ENCODE measurements at places on chromosomes 4 and X.

DNA sequence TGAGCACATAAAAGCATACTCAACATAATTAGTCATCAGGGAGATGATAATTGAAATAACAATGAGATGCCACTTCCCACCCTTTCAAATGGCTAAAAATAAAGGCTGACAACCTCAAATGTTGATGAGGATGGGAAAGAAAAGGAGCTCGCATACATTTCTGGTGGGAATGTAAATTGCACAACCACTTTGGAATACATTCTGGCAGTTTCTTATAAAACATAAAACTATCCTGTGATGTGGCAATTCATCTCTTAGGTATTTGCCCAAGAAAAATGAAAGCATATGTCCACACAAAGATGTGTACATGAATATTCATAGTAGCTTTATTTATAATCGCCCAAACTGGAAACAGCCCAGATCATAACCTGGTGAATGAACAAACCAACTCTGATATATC is 687 bp upstream of the ZNF275 start:
- H3K27me3 ChIP-seq, result no peaks in the 10 kb centered on the region
- peak overlapping the region; percentile 40 for H3K4me3 ChIP-seq
- no peaks in the 10 kb centered on the region for H3K36me3 ChIP-seq
- no peak overlapping the region for H3K27ac ChIP-seq
- H3K4me1 ChIP-seq, result no peaks in the 10 kb centered on the region
- no peak for DNase-seq

DNA sequence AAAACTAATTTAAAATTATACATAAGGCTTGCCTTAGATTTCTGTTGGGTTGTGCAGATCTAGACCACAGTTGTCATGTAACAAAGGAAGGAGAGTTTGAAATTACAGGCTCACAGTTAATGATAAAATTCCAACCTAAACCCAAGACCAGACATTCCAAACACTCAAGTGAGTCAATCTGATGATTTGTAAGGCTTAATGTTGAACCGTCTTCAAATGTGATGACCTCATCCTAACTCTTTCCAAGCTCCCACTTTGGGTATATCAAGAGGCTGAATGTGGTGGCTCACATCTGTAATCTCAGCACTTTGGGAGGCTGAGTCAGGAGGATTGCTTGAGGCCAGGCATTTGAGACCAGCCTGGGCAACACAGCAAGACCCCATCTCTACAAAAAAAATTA is 149.2 kb downstream of the TBL1X start:
- H3K36me3 ChIP-seq, result peaks cover 4% of the 10 kb centered on the region
- no peak for DNase-seq
- no peak overlapping the region for H3K4me3 ChIP-seq
- no peak overlapping the region for H3K27ac ChIP-seq
- no peaks in the 10 kb centered on the region for H3K27me3 ChIP-seq
- no peaks in the 10 kb centered on the region for H3K4me1 ChIP-seq

GRCh38 chr4:6761649-6762615 is 20.6 kb upstream of the KIAA0232 start:
- H3K4me1 ChIP-seq, result no peaks in the 10 kb centered on the region
- DNase-seq, result no peak
- H3K27me3 ChIP-seq, result no peaks in the 10 kb centered on the region
- H3K4me3 ChIP-seq, result no peak overlapping the region

DNA sequence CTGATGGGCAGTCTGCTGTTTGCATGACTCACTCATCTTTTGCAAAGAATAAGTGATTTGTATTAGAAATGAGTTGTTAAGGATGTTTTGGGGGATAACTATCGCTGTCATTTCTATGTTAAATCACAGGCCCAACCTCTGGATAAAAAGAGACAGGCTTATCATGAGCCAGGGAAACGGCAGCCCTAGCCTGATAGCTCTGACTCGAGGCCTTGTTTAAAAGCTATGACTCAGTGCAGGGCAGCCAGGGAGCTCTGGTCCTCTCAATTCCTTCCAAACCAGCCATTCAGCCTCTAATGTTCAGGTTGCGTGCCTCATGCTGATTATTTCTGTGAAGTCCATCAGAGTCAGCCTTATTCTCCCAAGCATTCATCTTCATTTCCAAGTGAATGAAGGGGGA is 305.9 kb upstream of the HAND2 start:
- no peaks in the 10 kb centered on the region for H3K4me1 ChIP-seq
- no peak for DNase-seq
- no peaks in the 10 kb centered on the region for H3K36me3 ChIP-seq
- no peaks in the 10 kb centered on the region for H3K27me3 ChIP-seq

DNA sequence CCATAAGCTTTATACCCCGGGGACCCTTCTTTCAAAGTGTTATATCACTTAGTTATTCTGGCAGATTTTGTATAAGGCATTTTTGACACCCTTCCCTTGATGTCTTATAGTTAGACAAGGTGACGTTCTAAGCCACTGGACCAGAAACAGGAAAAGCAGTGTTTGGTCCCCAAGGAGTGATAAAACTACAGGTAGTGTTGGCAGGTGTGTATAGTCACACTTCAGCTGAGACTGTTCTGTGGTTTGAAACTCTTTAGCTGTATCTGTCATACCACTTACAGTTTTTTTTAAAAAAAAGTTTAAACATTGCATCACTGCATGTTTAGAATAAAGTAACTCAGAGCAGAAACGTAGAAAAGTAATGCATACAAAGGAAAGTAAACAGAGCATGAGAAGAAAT is 48.5 kb downstream of the TLL1 start:
- no peaks in the 10 kb centered on the region for H3K27me3 ChIP-seq
- DNase-seq, result no peak
- H3K4me3 ChIP-seq, result no peak overlapping the region
- no peaks in the 10 kb centered on the region for H3K4me1 ChIP-seq

GRCh38 chr4:154686838-154687237 is 57.0 kb upstream of the LRAT start:
- H3K4me1 ChIP-seq, result no peaks in the 10 kb centered on the region
- H3K27me3 ChIP-seq, result no peaks in the 10 kb centered on the region
- H3K4me3 ChIP-seq, result no peak overlapping the region
- H3K27ac ChIP-seq, result no peak overlapping the region

DNA sequence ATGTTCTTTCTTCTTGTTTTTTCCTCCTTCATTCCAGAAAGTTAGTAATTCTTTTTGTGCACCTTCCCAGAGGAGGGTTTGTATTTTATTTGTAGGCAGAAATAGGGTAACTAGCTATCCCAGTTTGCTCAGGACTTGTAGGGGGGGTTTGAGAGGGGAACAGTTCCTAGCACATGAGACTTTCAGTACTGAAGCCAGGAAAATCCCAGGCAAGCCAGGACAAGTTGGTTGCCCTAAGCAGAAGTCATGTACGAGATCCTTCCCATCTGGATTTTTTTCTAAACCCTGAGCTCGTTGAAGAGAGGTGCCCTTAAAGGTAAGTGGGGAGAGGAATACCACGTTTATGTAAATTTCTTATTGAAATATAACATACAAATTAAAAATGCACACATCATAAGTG is 15.6 kb upstream of the TAB3 start:
- H3K27ac ChIP-seq, result no peak overlapping the region
- no peaks in the 10 kb centered on the region for H3K4me1 ChIP-seq
- H3K4me3 ChIP-seq, result no peak overlapping the region
- H3K36me3 ChIP-seq, result no peaks in the 10 kb centered on the region

GRCh38 chr4:14084598-14084997 is 457.1 kb upstream of the BOD1L1 start:
- no peak for DNase-seq
- H3K4me1 ChIP-seq, result no peaks in the 10 kb centered on the region
- H3K27ac ChIP-seq, result no peak overlapping the region
- H3K4me3 ChIP-seq, result no peak overlapping the region

DNA sequence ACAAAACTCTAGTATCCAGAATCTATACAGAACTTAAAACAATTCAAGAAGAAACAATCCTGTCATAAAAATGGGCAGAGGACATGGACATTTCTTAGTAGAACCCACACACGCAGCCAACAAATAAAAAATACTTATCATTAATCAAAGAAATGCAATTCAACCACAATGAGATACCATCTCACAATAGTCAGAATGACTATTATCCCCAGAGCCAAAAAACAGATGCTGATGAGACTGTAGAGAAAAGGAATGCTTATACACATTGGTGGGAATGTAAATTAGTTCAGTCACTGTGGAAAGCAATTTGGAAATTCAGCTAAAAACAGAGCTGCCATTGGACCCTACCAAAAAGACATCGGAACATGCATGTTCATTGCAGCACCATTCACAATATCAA is 37.9 kb downstream of the RAB40AL start:
- H3K36me3 ChIP-seq, result no peaks in the 10 kb centered on the region
- DNase-seq, result no peak
- H3K4me3 ChIP-seq, result no peak overlapping the region
- no peak overlapping the region for H3K27ac ChIP-seq
- no peaks in the 10 kb centered on the region for H3K27me3 ChIP-seq
- H3K4me1 ChIP-seq, result no peaks in the 10 kb centered on the region

GRCh38 chr4:74628852-74629620 is 165.3 kb downstream of the BTC start:
- H3K27me3 ChIP-seq, result no peaks in the 10 kb centered on the region
- H3K27ac ChIP-seq, result no peak overlapping the region
- no peak for DNase-seq

DNA sequence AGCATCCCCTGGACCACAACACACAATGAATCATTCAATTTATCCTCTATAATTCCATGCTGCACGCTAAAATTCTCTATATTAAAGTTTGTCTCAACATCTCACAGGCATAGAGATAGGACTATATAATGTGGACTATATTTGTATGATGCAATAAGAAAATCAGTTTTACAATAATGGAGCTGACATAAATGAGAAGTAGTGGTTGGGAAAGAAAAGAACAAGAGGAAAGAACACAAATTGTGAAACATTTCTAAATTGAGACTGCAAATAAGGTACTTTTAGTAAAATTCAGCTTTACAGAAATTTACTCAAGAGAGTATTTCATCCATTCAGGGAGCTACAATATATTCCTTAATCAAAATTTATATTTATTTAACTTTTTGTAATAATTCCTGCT is 120.4 kb downstream of the ARAP2 start:
- no peaks in the 10 kb centered on the region for H3K36me3 ChIP-seq
- no peaks in the 10 kb centered on the region for H3K27me3 ChIP-seq
- no peak for DNase-seq
- H3K27ac ChIP-seq, result no peak overlapping the region

DNA sequence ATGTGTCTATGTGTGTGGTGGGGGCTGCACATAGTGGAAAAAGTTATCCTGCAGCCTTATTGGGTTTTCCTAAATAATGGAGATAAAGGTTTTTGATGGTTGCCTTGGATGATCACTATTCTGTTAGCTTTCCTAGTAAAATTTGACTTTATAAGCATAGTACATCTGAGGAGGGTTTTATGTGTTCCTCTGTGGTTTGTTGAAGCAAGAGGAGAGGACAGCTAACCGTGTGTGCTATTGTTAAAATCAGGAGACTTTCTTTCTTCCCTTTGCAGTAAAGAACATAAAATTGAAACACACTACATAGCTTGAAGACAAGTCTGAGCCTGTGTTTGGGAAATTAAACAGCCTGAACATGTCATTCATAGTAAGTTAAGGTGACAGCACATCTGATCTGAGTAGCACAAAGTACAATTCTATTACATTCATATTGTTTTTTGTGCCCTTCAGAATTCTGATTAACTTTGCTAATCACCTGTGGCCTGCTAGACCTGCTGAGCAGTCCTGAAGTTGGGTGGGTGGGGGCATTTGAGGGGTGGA is 36.8 kb downstream of the C4orf51 start:
- H3K4me3 ChIP-seq, result no peak overlapping the region
- no peak overlapping the region for H3K27ac ChIP-seq
- DNase-seq, result no peak
- no peaks in the 10 kb centered on the region for H3K4me1 ChIP-seq

- H3K27me3 ChIP-seq, result no peaks in the 10 kb centered on the region
- no peaks in the 10 kb centered on the region for H3K36me3 ChIP-seq
- no peak overlapping the region for H3K27ac ChIP-seq
- no peak for DNase-seq
- H3K4me3 ChIP-seq, result no peak overlapping the region
- no peaks in the 10 kb centered on the region for H3K4me1 ChIP-seq
These were observed 302.7 kb downstream of the GPM6A start for GRCh38 chr4:175509320-175509719.

- no peak overlapping the region for H3K27ac ChIP-seq
- no peak for DNase-seq
- no peak overlapping the region for H3K4me3 ChIP-seq
These were observed 26.1 kb upstream of the CBLL2 start for GRCh38 chrX:22246620-22247019.

- no peak overlapping the region for H3K27ac ChIP-seq
- no peaks in the 10 kb centered on the region for H3K27me3 ChIP-seq
- H3K36me3 ChIP-seq, result no peaks in the 10 kb centered on the region
These were observed 2.8 kb downstream of the TRIM2 start for GRCh38 chr4:153207027-153207426.

DNA sequence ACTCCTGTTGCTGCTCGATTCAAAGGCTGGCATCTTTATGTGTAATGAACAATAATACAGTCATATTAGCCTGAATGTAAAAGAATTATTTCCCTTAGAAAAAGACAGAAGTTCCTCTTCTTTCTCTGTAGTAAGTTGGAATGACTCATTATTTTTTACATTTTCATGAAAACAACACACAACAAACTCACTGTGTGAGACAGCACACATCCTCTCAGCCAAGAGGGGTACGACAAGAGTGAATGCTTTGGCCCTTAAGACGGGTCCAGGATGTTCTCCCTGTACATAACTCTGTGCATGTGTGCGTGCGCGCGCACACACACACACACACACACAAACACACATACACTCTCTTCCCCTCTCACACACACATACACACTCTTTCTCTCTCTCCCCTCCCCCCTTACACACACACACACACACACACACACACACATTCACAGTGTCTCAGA is 72.8 kb downstream of the MANBA start:
- no peaks in the 10 kb centered on the region for H3K27me3 ChIP-seq
- no peaks in the 10 kb centered on the region for H3K4me1 ChIP-seq
- H3K36me3 ChIP-seq, result peaks cover 3% of the 10 kb centered on the region
- H3K4me3 ChIP-seq, result no peak overlapping the region

GRCh38 chrX:68912113-68912512 is 83.3 kb downstream of the EFNB1 start:
- H3K27me3 ChIP-seq, result no peaks in the 10 kb centered on the region
- no peaks in the 10 kb centered on the region for H3K4me1 ChIP-seq
- no peaks in the 10 kb centered on the region for H3K36me3 ChIP-seq
- no peak for DNase-seq

GRCh38 chr4:125316401-125316790 is 1.6 kb downstream of the FAT4 start:
- peak overlapping the region; percentile 97 for H3K4me3 ChIP-seq
- DNase-seq, result peak; percentile 70
- H3K4me1 ChIP-seq, result no peaks in the 10 kb centered on the region
- H3K36me3 ChIP-seq, result no peaks in the 10 kb centered on the region
- H3K27me3 ChIP-seq, result no peaks in the 10 kb centered on the region

DNA sequence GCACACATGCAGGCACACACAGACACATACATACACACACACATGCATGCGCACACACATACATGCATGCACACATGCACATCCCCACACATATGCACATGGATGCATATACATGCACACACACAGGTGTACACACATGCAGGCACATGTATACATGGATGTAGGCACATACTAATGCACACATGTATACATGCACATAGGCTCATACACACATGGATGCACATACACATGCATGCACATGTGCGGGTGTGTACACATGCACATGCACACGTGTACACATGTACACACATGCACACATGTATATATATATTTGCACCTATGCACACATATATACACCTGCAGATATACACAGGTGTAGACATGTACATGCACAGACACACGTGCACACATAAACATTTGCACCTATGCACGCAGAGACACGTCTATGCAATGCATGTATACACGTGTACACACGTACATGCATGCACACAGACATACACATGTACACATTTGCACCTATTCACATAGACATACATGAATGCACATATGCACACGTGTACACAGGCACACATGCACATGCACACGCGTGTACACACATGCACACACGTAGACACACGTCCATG is 4.0 kb downstream of the PLCXD1 start:
- no peaks in the 10 kb centered on the region for H3K27me3 ChIP-seq
- peaks cover 4% of the 10 kb centered on the region for H3K36me3 ChIP-seq
- no peak for DNase-seq
- no peak overlapping the region for H3K27ac ChIP-seq
